ENCODE measurements at places on chromosomes 6 and 20.

- DNase-seq, result no peak
Observed at GRCh38 chr6:12624142-12624837, 92.3 kb upstream of the PHACTR1 start.

GRCh38 chr20:59806578-59806975, 126.9 kb downstream of the SYCP2 start:
- no peak for DNase-seq

DNA sequence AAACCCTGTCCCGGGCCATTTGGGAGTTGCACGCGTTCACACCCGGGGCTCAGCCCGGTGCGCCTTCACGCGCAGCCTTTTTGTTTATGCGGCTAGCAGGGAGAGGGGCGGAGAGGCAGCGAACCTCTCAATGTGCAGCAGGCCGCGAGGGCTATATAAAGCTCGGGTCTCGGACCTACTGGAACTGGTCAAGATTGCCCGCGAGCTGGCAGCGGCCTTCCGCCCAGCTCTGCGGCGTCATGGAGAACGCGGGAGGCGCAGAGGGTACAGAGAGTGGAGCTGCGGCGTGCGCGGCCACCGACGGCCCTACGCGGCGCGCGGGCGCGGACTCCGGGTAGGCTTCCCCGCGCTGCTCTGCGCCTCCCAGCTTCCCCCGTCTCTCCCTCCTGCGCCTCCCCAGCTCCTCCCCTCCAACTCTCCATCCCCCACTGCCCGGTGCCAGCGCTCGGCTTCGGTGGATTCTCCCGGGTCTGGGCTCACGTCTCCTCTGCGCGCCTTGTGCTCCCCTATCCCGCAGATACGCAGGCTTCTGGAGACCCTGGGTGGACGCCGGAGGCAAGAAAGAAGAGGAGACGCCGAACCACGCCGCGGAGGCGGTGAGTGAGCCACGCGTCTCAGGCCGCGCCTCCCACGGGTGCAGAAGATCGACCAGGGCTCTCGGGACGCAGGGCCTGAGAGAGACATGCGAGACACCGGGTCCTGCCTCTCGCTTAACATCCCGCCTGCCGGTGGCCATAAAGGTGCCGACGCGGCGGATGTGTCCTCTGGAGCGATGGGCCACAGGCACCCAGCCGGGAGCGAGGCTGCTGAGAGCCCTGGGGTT, at the start of gene RIPPLY2:
RIPPLY2 (plus strand) TSS at position 183 of the 823 bp plus-strand sequence; CDS start at position 240, 57 bp downstream.
- no peak for DNase-seq

DNA sequence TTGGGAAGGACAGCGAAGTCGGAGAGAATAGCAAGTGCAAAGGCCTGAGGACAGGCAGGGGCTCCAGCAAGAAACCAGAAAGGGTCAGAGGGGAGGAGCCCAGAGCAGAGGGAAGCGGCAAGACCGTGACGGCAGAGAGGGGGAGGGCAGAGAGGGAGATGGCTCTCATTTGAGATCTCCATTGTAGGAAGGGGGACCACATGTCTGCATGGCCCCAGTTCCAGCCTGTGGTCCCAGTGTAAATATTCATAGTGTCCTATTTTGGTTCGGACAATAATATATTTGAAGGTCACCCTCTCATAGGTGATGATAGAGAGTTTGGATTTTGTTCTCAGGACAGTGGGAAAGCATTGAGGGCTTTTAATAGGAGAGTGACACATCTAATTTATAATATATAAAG, 231.1 kb upstream of the RNF24 start:
- no peak for DNase-seq

DNA sequence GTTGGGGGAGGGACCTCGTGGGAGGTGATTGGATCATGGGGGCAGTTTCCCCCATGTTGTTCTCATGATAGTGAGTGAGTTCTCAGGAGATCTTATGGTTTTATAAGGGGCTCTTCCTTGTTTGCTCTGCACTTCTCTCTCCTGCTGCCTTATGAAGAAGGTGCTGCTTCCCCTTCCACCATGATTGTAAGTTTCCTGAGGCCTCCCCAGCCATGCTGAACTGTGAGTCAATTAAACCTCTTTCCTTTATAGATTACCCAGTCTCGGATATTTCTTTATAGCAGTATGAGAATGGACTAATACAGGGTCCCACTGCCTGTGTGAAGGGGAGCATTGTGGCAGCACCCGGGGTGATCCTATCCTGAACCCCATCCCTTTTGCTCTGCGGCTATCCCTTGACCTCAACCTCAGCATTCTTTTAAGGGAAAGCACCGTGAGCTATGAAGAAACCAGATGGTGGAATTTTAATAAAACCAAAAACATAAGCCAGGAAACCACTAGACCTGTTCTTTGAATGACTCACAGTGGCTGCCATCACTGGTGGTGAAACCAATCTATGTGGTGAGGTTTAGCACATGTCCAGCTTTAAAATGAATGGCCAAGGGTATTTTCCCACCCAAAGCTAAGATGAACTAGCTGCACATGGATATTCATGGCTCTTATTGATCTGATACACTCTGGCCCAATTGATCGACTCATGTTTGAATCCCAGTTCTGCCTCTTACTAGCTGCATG, 62.2 kb downstream of the ZDHHC14 start:
- no peak for DNase-seq

GRCh38 chr20:18995455-18995854, 181.9 kb downstream of the SCP2D1 start:
- DNase-seq, result no peak

DNA sequence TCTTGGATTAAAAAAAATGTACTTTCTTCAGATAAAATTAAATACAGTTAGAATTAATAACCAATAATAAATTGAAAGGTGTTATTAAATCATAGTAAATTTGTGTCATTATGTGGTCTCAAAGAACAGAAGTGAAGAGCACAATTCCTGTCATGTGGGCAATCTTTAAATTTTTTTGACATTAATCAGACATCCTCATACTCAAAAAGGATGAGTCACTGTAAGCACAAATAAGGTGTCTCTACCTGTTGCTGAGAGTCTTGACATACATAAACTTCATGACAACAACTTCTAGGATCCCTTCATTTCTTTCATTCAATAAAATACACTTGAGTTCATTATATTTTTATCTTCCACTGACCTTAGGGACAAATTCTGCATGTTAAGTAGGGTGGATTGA, 76.1 kb downstream of the SLC22A3 start:
- no peak for DNase-seq

DNA sequence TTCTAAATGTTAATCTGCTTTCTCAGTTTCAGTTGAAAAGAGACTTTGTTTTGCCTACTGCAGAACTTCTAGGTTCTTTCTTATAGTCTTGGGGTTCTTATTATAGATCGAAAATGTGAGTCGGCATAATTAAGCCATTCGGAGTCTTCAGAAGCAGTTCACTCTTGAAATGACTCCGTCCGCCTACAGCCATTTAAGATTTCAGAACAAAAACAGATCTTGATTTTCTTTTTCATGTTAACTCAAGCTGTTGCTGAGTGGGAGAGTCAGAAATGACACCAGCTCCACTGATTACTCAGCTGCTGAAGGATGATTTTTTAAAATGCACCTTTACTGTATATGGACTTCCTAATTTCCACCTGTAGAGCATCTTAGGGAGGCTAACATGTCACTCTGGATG, 15.9 kb downstream of the PRDM1 start:
- no peak for DNase-seq

DNA sequence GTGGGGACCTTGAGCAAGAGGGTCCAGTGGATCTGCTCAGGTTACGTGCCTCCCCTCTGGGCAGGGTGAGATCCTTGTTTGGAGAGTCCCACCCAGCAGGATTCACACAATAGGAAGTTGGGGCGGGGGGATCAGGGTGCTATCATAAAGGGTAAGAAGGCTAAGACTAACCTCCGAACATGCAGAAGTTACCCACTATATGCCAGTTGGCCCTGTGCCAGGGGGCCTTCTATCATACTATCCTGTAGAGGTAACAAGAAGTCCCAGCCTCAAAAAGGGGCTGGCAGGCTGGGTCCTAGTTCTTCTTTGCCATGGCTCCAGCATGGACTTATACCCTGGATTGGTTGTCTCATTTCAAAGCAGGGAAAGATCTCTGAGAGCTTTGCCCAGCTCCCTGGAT, 94.1 kb downstream of the CDH26 start:
- no peak for DNase-seq

GRCh38 chr6:36824253-36824652, 15.0 kb downstream of the CPNE5 start:
- no peak for DNase-seq

DNA sequence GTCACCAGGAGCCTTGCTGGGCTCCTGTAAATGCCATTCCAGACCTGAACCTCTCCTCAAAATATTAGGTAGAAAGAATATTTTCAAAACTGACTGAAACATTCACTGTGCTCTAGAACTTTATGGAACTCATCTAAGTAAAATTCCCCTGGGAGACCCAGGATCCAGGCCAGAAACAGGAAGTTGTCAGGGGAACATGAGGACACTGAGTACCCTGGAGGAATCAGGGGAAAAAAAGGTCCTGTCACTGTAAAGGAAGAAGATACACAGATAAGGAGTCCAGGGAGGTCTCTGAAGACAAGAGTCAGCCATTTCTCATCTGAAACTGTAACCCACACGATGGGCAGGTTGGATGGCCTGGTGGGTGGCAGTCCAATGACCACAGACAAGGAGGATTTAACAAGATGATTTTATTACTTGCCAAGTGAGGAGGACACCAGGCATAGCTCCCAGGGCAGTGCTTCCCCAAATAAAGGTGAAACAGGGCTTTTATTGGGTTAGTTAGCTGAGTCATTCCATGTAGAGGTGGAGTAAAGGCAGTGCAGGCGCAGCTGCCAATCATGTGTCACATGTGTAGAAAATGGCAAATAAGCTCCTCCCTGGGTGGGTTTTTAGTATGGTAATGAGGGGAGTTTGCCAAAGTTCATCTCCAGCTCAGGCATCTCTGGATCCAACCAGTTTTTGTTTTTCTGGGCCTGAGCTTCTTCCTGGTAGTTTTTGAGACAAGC, 138.5 kb downstream of the RCAN2 start:
- no peak for DNase-seq

- DNase-seq, result no peak
Observed at GRCh38 chr20:51759769-51760510, 8.2 kb downstream of the ATP9A start.

DNA sequence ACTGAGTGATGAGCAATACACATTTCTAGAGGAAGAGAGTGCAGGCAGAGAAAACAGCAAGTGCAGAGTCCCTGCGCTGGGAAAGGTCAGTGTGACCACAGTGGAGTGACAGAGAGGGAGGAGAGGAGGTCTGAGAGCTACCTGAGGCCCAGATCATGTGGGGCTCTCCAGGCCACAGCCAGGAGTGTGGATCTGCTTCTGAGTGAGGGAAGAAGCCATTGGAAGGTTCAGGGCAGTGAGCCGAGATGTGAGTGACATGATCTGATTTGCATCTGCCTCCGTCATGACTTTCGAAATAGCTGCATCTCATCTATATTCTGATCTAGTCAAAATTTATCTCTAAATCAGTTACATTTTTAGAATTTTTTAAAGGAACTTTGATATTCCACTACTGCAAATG, 367.1 kb downstream of the PREX1 start:
- no peak for DNase-seq

- DNase-seq, result no peak
Observed at GRCh38 chr20:42610070-42610469, 579.6 kb downstream of the PTPRT start.

DNA sequence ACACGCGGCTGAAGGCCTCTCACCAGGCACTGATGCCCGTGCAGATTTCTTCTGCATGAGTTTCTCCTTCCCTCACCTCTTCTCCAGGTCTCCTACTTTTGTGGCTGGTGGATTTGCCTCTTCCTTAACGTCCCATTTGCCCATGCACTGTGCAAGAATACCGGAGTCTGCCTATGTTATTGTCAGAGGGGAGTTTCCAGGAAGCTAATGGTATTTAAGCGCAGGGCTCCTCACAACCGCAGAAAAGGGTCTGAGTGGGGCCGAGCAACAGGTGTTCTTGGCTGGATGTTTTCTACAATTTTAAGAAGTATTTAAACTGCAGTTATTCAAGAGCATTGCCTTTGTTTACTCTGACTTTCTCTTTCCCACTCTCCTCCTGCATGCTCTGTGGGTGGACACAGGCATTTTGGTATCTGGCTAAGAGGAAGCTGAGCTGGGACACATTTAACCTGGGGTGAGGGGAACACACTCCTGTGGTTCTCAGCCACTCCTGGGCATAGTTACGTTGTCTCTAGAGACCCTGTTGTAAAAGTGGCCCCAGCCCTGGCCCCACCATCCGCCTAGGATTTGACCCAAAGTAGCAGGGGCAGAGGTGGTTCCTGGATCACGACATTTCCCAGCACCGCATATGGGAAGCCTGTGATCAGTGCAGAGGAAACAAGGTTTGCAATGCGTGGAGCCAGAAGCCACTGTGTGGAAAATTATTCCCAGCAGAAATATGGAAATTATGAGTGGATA, 34.4 kb downstream of the GGTLC1 start:
- DNase-seq, result no peak

DNA sequence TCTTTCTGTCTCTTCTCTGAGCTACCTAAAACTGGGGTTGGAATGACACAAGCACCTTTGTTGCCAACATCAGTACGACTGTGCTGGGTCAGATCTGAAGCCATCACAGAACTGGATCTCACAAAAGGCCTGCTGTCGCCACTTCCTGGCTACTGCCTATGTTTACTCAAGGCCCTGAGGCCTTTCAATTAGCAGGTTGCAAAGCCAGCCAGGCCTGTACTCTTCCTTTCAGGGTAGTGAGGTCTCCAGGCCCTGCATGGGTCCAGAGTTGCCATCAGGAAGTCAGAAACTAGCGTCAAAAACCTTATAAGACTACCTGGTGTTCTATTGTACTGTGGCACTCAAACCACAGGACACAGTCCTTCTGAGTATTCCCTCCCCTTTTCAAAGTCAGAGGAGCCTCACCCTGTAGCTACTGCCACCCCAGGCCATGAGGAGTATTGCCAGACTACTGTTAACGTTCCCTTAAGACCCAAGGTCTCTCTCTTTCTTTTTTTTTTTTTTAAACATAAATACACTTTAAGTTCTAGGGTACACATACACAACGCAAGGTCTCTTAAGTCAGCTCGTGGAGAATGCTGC, 937.4 kb upstream of the GJE1 start:
- DNase-seq, result no peak

GRCh38 chr20:44523746-44524145, 1.9 kb upstream of the SERINC3 start:
- no peak for DNase-seq

GRCh38 chr6:14770572-14770971, 475.3 kb upstream of the JARID2 start:
- DNase-seq, result no peak

GRCh38 chr6:46565531-46565930, 74.3 kb upstream of the RCAN2 start:
- no peak for DNase-seq

DNA sequence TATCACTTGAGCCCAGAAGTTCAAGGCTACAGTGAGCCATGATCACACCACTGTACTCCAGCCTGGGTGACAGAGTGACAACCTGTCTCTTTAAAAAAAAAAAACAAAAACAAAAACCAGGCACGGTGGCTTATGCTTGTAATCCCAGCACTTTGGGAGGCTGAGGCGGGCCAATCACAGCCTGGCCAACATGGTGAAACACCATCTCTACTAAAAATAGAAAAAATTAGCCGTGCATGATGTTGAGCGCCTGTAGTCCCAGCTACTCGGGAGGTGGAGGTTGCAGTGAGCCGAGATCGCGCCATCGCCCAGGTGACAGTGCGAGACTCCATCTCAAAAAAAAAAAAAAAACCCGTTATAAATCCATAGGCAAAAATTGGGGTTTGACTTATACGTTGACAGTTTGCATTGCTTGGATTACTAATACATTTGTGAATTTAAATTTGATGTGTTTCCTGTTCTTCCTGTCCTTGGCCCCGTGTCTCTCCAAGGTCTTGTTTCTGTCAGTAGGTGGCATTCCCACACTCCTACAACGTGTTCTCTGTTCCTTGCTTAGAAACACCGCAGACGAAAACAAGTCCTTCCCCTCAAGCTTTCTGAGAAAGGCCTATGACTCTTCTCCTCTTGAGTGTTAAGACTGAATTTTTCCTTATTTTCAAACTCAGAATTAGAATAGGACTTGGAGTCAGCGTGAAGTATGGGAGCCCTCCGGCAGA, 147.0 kb downstream of the DTNBP1 start:
- no peak for DNase-seq
